ENCODE measurements at places on chromosomes 13 and 19.

- no peak for DNase-seq
Measured at GRCh38 chr19:37719927-37720265, 335 bp upstream of the ZNF607 start.

GRCh38 chr13:25181597-25181996, 9.5 kb upstream of the AMER2 start:
- DNase-seq, result no peak

- no peak for DNase-seq
Measured at GRCh38 chr13:109654341-109655205, 131.8 kb downstream of the IRS2 start.

DNA sequence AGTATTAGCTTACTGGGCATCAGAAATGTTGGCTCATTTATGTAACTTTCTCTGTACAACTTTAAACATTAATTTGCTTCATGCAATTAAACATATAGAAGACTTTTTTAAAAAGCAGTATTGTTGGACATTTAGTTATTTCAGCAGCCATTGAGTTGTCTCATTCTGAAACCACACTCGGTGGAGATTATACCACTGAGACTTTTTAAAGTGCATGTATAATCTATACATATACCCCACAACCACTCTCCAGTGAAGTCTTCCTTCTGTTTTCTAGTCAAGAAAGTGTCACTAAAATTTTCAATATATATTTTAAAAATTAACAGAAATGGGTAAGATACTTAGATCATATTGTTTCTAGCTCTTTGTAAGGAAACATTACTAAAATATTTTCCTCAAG, 15.5 kb downstream of the SETDB2 start:
- no peak for DNase-seq

Measured in NCI-H774 (cell line).